Fibroblast of skin of scalp (primary cell): ENCODE measurements at places on chromosomes 13 and 19.

GRCh38 chr13:113652404-113653263 lies 5.4 kb downstream of the ATP4B start:
- DNase-seq, result no peak

DNA sequence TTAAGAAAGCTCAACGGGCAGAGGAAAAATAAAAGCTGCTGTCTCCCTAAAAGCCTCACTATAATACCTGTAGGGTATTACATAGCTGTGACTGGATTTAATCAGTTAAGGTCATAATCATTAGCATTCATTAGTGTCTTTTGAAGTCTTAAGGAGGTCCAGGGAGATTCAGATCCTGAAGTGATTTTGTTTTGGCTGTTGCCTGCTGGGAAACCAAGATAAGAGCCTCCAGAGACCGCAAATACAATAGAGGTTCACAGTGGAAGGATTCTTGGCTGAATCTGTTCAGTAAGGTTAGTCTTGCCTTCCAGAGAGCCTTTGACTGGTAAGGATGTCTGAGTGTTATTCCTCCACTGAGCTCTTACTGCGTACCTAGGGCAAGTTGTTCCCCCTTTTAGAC lies 54.0 kb upstream of the TNFRSF19 start:
- no peak for DNase-seq

DNA sequence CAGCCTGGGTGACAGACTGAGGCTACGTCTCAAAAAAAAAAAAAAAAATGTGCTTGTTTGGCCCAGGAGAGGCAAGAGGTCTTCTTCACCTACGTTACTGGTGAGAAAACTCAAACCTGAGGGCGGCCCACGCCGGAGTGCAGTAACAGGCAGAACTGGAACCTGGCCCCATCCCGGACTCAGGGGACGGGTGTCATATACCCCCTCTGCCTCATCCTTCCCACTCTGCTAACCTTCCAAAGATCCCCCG lies 414 bp upstream of the ADAT3 start:
- DNase-seq, result no peak

GRCh38 chr19:28847468-28847867 lies 365.5 kb downstream of the UQCRFS1 start:
- peak; percentile 54 for DNase-seq

- peak; percentile 13 for DNase-seq
Measured at GRCh38 chr13:66014771-66015170, 1215.4 kb downstream of the PCDH9 start.

DNA sequence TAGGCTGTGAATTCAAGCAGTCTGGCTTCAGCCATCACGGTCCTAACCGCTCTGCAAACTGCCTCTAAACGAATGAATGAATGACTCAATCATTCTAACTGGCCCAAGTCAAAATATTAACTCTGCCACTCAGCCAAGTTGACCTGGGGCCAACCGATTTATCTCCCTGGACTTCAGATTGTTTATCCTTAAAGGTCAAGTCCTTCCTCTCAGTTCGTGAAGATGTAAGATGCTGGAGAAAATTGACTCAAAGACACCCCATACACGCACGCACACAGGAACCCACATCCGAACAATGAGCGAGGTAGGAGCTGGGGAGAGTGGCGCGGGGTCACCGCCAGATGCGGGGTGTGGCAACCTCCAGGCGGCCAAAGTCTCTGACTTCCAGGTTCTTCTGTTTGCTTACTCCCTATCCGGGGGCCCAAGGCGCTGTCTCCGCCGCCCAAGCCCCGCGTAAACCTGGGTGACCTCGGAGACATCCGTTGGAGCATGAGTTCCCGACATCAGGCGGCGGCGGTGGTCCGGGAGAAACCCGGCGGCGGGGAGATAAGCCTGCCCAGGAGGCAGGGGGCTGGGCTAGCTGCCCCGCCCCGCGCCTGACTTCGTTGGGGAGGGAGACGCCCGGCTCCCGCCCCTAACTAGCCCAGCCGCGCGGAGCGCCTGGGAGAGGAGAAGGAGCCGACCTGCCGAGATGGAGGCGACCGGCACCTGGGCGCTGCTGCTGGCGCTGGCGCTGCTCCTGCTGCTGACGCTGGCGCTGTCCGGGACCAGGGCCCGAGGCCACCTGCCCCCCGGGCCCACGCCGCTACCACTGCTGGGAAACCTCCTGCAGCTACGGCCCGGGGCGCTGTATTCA lies at the start of gene CYP2S1:
CYP2S1 (plus strand) TSS at position 646 of the 856 bp plus-strand sequence; CDS start at position 692, 46 bp downstream.
- DNase-seq, result no peak

- DNase-seq, result peak; percentile 83
Measured at GRCh38 chr13:76293346-76293745, 592.9 kb downstream of the KCTD12 start.

DNA sequence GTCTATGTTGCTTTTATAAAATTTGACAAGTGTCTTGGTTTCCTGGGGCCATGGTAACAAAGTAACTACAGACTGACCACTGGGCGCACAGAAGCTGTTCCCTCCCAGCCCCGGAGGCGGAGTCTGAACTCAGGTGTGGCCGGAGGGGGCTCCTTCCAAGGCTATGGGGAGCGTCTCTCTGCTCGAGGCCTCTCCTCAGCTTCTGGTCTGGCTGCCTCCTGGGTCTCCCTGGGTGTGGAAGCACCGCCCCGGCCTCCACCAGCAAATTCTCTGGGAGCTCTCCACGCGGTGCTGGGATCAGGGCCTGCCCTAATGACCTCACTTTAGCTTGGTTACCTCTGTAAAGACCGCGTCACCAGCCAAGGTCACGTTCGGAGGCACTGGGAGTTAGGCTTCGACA lies 45.7 kb upstream of the F7 start:
- DNase-seq, result no peak

- peak; percentile 75 for DNase-seq
Measured at GRCh38 chr13:48009284-48009683, 8.2 kb upstream of the SUCLA2 start.

GRCh38 chr19:48094855-48095203 lies 15.8 kb downstream of the PLA2G4C start:
- DNase-seq, result peak; percentile 26

GRCh38 chr13:45909673-45910072 lies 58.1 kb upstream of the SIAH3 start:
- DNase-seq, result peak; percentile 28

DNA sequence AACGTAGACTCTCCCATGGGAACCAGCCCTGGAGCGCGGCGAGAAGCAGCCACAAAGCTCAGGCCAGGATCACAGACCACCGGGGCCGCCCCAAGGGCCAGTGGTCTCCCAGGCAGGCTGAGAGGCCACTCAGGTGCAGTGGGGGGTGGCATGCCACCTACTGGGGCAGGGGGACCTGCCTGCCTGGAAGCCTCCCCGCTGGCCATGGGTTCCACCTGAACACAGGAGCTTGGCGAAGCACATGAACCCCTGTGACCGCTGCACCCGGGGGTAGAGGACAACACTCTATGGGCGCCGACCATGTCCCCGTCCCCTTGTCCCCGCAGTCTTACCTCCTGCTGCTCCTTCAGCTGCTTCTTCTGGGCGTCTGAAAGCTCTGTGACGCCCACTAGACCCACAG lies 6.8 kb upstream of the TM6SF2 start:
- DNase-seq, result no peak

DNA sequence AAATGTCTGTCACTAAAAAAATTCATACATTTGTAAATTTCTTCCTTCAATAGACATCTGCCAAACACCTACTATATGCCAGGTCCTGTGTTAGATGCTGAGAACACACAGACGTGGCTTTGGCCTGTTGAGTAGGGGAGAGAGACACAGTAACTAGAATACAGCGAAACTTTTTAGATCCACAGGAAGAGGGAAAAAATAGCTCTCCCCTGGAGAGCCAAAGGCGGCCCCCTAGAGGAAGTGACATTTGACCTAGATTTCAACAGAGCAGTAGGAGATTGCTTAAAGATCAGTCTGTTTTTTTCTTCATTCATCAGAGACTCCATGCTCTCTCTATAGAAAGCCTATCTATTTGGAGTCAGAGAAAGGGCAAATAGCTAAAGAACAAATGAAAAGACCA lies 11.3 kb downstream of the LCP1 start:
- peak; percentile 29 for DNase-seq

GRCh38 chr13:106443607-106444322 lies 91.7 kb downstream of the EFNB2 start:
- DNase-seq, result no peak

DNA sequence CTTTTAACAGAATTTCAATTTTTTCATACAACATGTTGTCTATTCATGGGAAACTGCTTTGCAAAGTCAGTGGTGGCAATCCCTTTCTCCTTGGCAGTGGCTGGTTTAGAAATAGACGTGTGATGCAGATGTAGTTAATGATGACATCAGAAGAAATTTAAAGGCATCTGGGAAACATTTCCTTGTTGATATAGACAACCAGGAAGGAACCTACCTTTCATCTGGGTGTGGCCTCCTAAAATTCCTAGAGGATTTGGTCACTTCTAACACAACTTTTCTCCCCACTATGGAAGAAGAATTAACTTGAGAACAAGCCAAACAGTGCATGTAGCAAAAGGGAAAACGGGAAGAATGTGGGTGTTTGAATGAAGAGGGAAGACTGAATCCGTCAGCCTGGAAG lies 102.8 kb downstream of the EFNB2 start:
- peak; percentile 42 for DNase-seq

- DNase-seq, result peak; percentile 36
Measured at GRCh38 chr13:30354493-30355383, 47.4 kb upstream of the KATNAL1 start.

- peak; percentile 11 for DNase-seq
Measured at GRCh38 chr19:49071860-49072547, 495 bp downstream of the KCNA7 start.

DNA sequence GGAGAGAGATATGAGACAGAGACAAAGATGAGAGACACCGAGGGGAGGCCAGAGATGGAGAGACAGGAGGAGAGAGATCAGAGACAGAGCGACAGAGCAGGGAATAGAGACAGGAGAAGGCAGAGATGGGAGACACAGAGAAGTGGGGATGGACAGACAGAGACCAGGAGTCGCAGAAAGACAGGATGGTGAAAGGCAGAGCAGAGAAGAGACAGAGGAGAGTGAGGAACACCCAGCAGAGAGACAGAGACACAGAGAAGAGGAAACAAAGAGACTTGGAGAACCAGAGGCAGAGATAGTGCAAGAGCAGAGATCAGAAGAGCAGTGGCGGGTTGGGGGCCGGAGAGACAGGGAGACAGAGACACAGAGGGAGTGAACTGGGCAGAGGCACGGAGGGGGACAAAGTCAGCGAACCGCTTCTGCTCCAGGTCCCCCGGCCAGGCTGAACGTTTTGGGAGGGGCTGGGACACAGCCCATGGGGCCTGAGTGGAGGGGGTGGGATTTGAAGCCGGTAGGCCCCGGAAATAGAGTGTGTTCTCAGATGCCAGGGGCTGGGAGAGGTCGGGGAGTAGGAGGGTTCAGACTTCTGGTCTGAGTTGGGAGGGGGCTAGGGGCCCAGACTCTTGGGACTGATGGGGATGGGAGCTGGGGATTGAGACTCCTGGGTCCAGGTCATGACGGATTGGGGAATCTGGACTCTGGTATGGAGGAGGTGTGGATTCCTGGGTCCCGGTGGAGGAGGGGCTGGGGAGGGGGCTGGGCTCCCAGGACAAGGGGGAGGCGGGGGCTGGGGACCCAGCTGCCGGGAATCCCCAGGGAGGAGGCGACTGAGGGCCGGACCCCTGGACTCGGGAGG lies 654 bp downstream of the ZNF579 start:
- DNase-seq, result peak; percentile 50

DNA sequence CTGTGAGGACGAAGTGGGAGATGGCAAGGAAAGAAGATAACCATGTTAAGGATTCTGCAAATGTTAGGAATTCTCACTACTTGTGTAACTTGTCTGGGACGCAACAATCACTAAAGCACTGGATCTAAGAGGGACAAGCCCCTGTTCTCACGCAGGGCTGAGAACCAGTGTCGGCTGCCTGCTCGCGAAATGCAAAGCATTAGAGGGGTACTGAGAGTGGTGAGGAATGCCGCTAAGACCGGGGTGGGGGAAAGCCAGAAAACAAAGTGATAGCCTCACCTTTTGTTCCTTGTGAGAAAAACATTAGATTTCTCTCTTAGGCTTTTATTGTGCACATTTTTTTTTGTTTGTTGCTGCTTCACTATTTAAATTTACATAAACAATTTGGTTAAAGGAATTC lies 241.9 kb downstream of the ABCC4 start:
- DNase-seq, result no peak

DNA sequence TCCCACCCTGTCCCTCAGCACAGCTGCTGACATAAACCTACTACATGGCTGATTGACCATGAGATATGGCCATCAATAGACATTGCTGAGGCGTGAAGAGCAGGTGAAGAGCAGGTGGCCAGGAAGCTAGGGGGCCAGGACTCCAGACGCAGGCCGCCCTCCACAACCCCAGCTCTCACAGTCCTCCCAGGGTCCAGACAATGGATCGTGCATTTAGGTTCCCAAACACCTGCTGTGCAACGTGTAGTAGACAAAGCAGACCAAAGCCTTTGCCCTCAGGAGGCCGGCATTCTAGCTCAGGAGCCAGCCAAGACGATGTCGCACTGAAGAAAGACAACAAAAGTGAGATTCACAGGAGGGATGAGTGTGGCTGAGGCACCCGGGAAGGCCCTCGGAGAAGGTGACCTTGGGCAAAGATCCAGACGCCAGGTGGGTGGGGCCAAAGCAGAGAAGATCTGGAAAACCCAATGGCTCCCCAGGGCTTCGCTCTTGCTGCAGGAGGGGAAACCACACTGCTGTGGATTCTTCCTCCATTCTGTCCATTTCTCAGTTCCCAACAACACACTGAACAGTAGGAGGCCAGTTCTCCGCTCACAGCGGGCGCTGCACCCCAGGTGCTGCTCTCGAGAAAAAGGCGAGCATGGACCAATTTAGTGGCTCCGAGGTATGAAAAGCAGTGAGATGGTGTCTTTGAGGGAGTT lies 1.4 kb downstream of the FFAR1 start:
- DNase-seq, result no peak

DNA sequence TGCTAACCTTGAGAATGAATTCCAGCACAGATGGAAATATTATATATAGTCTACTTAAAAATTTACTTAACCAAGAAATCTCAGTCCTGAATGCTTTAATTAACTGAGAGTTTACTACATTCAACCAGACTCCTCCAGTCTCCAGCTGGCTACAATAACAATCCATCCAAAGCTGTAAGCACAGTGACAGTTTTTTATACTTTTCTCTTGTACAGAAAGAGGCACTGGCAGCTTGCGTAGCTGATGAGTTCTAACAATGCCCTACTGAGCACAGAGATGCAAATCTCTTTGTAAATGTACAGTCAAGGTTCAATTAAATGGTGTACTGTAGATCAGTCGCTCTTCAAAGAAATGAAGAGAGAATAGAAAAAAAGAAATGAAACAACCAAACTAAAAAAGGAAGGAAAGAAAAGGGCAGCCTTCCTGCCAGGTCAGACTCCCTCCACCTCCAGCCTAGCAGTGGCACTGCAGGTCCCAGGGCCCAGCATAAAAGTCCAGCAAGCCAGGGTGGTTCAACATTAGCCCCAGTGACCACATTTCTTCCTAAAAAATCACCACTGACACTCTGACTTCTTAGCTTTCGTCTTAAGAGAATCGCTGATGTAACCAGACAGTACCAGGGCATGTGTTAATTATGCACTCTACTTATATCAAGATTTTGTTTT lies 88.4 kb downstream of the SACS start:
- DNase-seq, result no peak

- DNase-seq, result no peak
Measured at GRCh38 chr13:91097269-91097668, 250.2 kb upstream of the MIR17HG start.
